ENCODE measurements at places on chromosomes 3 and 15. TPM values are rescaled to one million over a fixed set of nuclear protein-coding genes. Genes with fewer than 3 reads are reported as not detected.

- DNase-seq: no peak
Observed at GRCh38 chr15:63913786-63914315, 80.1 kb upstream of the HERC1 start.

DNA sequence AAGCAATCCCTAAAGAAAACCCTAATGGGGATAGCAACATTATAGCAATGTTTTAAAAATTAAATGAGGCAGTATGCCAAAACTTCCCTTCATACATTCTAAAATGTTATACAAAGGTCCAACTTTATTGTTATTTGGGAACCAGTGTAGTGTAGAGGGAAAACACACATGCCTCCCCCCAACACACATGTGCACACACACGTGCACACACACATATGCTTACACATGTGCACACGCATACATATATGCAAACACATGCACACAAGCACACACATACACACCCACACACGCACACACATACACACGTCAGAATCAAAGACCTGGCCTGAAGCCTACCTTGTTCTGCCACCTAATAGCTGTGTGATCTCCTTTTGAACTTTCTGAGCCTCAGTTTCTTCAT is 83.3 kb downstream of the SCN11A start:
- no peak for DNase-seq

DNA sequence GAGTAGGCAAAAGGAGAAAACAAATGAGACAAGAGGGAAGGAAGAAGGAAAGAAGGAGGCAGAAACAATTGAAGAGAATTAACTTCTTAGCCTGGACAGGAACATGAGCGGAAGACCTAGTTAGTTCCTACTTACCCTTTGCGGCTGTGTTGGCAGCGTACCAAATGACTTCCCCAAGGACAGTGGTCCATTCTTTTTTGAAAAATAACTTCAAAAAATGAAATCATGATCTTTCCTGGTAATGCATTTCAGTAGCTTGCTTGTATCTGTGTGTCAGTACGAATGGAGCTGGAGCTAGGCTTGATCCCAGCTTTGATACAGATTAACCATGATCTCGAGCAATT is 41.5 kb upstream of the CFAP161 start:
- no peak for DNase-seq

GRCh38 chr15:24943361-24943760 is 11.4 kb upstream of the SNRPN start:
- DNase-seq: no peak

GRCh38 chr15:39907216-39907615 is 12.8 kb downstream of the GPR176 start:
- DNase-seq: no peak

DNA sequence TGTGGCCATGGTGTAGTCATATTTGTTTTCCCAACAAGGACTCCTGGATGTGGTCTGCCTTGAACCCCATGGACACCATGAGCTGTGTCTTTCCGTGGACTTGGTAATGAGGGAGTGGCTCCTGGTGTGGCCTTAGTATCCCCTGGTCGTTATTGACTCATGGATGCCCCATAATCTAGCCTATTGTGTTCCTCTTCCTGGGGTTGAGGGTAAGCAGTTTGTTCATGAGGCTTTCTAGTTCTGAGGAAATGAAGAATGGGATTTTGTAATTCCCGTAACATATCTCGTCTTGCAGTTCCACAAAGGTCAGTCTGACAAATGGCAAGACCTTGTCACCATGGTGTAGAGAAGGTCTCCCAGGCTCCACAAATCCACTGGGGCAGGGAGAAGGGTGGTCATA is 22.6 kb downstream of the RAB7A start:
- DNase-seq: no peak

TM6SF1 gene
- total RNA-seq: not detected

GRCh38 chr15:99105514-99106341 is 848 bp downstream of the SYNM start:
- no peak for DNase-seq

All from PC-3 (cell line).